ENCODE measurements at places on chromosomes 13 and 19.

DNA sequence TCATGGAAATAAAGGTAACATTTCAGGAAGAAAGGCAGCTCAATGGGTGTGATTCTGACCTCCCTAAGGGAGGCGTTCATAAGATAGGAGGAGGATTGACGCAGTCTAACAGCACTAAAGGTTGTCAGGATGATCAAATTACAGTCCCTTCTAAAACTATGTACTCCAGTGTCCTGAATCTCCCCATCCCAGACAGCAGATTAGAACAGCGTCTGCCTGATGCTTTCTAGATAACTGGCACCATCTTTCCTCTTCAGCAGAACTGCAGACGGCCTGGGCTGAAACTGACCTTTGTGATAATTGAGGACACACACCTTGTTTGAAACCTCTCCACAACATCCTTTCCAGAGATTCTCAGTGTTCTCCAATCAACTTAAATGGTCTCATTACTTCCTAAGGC lies 25.5 kb upstream of the SACS start:
- no peak for DNase-seq

DNA sequence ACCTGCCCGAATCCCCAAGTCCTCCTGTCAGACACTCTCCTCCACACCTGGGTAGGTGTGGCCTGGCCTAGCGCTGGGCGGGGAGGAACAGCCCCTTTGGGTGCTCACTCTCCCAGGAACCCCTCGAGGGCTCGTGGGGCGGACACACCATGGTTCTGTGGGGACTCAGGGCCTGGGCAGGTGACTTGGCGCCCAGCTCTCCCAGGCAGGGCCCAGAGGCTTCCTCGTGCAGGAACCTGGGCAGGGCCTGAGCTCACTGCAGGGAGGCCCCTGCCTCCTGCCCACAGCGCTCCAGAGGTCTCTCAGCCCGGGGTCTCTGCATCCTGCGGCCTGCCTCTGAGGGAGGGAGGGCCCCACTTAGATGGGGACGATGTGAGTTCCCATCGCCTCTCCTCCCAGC lies 11.9 kb downstream of the LSM4 start:
- DNase-seq = no peak

DNA sequence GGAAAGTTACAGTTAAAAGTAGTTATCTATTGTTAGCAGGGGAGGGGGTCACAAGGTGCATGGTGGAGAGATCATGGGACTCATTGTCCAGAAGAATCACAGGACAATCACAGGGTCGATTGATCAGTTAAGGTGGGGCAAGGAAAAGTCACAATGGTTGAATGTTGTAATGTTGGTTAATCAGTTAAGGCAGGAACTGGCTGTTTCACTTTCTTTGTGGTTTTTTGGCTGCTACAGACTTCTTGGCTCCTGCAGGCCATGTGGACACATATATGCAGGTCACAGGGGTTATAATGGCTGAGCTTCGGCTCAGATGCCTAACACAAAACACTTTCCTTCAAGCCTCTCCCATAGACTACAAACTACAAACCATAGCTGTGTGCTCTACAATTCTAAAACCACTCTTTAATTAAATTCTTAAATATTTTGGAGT lies 6.9 kb upstream of the ZNF431 start:
- DNase-seq = no peak

GRCh38 chr13:31910633-31911032 lies 120.9 kb upstream of the FRY start:
- no peak for DNase-seq
